ENCODE measurements at places on chromosomes 6 and 20.
A peak's percentile ranks its signal among the peaks of the same experiment; 100 is the strongest.

DNA sequence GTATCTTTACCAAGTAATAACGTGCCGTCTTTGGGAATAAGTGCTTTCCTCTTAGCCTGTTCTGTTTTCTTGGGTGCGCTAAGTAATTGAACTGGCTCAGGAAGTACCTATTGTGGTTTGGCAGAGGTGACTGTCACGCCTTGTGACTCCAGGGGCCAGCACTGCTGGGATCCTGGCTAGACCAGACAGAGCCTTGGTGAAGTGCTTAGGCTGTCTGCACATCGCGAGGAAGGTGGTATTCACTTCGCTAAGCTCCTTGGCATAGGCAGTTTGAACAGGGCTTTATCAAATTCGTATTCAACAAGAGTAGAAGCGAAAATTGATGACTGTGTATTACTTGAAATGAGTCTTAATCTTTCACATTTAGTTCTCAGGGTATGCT lies 17.6 kb downstream of the PRDM1 start:
- peak; percentile 63 for DNase-seq

DNA sequence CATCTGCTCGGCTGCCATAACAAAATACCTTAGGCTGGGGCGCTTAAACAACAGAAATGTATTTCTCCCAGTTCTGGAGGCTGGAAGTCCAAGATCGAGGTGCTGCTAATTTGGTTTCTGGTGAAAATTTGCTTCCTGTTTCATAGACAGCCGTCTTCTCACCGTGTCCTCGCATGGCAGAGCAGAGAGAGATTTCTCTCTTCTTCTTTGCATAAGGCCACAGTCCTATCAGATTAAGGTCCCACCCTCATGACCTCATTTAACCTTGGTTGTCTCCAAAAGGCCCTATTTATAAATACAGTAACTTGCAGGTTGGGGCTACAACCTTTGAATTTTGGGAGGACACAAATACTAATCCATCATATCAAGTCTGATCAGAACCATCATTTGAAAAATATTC lies 544.3 kb downstream of the KIF16B start:
- DNase-seq: peak; percentile 51

GRCh38 chr6:3297909-3298308 lies 39.2 kb downstream of the PSMG4 start:
- DNase-seq: no peak

DNA sequence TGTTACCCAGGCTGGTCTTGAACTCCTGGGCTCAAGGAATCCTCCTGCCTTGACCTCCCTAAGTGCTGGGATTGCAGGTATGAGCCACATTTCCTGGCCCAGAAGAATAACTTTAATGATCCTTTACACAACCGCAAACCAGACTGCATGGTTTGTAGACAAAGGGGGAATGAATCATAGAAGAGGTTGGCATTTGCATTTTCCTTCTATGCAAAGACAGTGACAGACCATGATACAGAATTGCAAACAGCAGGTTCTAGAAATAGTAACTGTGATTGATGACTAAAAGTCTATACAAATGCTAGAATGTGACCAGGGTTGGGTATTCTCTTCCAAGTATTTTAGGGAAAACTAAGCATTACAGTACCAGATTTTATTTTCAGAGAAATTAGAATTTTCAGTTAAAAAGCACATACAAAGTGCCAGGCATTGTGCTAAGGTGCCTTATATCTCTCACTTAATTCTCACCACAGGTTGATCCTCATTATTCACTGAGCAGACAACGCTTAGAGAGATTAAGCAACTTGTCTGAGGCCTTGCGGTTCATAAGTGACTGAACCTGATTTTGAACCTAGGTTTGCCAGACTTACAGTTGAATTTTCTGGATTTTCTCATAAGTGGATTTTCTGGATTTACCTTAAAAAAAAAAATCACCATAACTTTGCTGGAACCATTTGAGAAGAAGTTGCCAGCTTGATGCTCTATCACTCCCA lies 146.6 kb downstream of the ZFAND3 start:
- no peak for DNase-seq

DNA sequence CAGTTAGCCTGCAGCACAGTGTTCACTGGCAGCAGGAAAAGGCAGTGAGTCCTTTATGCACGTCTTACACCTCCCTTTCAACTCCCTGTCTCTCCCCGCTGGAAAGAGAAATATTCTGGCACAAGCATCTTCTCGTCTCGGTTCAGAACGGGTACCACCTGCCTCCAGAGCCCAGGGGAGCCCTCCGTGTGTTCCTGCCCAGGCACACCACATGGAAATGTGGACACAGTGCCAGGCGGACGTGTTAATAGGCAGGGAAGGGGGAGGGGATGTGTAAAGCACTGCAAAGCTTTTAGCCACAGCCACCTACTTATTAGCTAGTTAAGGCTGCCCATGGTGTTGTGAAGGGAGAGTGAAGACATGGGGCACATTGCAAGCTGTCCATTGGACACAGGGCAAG lies 219.7 kb downstream of the FARS2 start:
- DNase-seq: no peak

DNA sequence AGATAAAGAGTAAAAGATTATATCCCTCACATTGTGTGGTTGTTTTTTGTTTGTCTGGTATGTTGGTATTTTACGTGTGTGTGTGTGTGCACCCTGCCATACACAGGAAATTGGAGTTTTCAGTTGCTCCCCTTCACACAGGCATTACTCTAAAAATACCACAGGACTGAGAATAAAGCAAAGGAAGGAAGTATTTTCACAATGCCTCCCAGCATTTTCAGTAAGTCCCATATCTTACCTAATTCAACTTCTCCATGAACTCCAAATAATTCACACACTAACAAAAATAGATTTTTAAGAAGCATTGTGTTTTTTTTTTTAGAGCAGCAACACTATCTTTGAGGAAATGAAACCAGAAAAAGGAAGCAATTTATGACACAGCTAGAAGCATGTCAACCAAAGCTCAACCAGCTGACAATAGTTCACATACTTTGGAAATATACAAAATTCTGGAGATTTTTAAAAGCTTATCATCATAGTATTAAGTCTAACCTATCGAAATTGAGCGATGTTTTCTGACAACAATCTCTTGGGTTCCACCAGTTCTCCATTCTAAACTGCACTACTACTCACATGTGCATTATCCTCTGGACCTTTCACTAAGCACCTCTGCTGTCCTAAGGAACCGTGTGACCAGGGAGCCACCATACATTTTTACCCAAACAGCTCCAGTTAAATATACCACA lies 2.1 kb downstream of the UBE2J1 start:
- DNase-seq: peak; percentile 82

- no peak for DNase-seq
These were observed 62.4 kb downstream of the TENT5A start for GRCh38 chr6:81690073-81690472.

- DNase-seq: no peak
These were observed 19.7 kb downstream of the KLHL31 start for GRCh38 chr6:53645859-53646258.
